ENCODE measurements at places on chromosomes 4 and X. TPM values are rescaled to one million over a fixed set of nuclear protein-coding genes. Genes with fewer than 3 reads are reported as not detected.

DNA sequence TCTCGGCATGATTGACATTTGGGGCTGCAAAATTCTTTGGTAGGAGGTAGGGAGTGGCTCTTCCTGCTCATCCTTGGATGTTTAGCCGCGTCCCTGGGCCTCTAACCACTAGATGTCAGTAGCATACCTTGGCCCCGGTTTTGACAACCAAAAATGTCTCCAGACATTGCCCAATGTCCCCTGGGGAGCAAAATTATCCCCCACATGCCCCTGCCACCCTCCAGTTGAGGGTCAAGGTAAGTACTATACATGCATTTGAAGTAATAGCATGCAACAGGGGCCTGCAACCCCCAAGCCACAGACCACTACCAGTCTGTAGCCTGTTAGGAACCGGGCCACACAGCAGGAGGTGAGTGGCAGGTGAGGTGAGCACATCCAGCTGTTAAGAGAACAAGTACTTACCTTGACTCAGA lies 17.6 kb upstream of the KIAA1210 start:
- no peak for DNase-seq

Gene HSFX4
- total RNA-seq: not detected

Gene AWAT2
- not detected for total RNA-seq

Gene ITIH6
- total RNA-seq: not detected

DNA sequence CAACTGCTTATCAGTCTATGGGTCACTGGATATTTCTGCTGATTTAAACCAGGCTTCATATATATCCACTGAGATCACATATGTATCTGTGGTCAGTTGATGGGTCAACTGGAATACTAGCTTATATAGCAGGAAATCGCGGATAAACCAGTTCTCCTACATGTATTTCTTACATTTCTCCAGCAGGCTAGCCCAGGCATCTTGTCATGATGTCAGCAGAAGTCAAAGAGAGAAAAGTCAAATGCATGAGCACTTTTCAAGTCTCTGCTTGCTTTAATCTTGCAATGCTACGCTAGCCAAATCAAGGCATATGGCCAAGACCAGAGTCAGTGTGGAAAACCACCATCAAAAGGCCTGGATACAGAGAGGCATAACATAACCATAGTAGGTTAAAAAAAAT lies 1008.8 kb upstream of the DIAPH2 start:
- DNase-seq: no peak

DNA sequence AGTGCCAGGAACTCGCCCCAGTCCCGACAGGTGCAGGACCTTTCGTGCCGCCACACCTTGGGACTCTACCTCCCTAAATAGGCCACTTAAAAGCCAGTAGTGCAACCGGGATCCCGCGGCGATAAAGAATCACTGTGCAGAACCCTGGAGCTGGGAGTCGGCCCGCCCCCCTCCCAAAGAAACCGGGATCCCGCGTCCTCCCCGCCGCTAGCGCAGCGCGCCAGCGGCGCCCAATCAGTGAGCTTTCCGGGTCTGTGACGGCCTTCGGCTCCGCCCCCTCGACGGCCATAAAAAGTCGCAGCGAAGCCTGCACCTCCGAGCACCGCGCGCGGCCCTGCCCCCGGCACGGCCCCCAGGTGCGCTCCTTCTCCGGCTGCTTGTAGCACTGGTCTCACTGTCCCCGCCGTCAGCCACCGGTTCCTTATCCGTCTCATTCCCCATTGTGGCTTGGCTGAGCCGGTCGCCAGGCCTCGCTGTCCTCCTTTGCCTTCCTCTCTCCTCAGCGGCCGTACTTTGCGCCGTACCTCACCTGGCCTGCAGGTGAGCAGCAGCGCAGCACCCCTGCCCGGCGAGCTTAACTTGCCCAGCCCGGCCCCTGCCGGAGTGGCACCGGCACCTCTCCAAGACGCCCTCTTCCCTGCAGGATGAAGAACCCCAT lies at the start of gene LRAT:
Gene LRAT (plus strand): TSS at position 318 of the 658 bp plus-strand sequence. CDS start 327 bp downstream, at position 645.
- no peak for DNase-seq

Gene GAGE12D
- not detected for total RNA-seq

Gene PROM1
- 0.02 TPM for total RNA-seq

Gene CHIC1
- 16.6 TPM for total RNA-seq

DNA sequence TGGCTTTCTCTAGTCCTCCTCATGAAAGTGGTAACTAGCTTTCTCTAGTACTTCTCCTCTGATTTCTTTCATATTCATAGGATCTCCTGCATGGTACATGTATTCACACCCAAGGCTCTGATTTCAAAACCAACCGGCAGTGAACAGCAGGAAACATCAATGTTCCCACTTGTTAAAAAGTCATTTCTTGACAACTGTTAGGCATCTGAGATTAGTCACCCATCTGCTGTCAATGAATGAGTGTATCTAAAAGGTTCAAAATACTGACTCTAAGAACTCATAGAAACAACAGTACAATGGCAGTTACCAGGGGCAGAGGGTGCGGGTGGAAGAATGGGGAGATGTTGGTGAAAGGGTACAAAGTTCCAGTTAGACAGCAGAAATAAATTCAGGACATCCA lies 31.5 kb upstream of the PUDP start:
- no peak for DNase-seq

GRCh38 chrX:10393899-10394298 lies 226.5 kb downstream of the MID1 start:
- DNase-seq: peak; percentile 34

DNA sequence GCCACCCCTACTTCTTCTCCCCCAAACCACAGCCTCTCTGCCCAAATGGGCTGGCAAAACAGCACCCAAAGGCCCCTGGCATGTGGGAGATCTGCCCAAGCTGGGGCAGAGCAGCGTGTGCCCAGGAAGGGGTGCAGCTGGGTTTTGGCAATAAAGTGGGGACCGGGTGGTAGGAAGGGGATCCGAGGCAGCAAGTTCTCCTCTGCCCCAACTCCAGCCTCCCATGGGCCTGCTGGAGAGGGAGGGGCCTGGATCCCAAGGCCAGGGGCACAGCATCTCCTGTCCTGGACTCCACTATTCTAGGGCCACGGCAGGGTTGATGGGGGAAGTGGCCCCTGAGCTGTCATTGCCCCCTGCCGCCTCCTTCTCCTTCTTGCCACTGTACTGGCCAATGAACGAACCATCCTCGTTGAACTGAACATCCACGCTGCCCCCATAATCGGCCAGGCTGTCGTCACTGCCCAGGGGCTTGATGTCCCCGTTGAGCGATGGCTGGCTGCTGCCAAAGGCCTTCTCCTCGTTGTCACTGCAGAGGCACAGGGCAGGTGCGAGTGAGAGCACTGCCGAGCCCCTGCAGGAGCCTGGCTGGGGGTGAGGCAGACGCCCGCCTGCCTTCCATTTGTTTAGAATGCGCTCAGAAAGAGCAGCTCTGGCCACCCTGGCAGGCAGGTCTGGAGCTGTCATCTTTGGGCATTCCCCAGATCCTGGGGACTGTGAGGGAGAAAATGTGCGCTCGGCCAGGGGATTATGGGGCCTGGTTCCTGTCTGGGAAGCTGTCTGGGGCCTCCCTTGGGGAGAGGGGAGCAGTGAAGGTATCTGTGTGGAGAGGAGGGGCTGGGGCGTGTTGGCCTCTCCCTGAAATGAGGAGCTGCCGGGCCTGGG lies 23.4 kb downstream of the L1CAM start:
- DNase-seq: no peak

DNA sequence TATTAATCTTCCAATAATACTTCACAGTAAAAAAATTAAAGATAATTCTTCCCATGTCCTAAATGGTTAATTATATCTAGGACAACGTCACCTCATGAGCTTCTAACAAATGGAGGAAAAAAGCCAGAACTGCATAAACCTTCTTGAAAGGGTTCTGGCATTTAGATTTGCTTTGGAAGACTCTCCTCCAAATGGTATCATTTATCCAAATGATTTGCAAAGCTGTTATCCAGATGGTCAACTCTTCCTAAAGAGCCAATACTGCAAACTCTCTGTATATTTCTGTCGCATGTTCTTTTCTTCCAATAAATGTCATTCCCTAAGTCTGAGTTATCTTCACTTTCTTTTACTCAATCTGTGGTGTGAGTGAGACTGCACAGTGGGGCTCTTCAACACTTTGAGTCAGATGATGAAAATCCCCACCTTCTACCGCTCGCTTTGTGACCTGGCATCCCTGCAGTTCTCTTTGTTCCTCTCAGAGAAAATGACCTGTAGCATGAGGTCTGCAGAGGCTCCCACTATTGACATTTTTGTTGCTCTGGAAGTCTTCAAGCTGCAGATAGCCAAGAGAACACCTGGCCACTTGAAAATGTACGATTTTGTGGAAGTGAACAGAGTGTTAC lies 52.9 kb downstream of the TMEM150C start:
- no peak for DNase-seq

Gene PHOX2B
- total RNA-seq: not detected

DNA sequence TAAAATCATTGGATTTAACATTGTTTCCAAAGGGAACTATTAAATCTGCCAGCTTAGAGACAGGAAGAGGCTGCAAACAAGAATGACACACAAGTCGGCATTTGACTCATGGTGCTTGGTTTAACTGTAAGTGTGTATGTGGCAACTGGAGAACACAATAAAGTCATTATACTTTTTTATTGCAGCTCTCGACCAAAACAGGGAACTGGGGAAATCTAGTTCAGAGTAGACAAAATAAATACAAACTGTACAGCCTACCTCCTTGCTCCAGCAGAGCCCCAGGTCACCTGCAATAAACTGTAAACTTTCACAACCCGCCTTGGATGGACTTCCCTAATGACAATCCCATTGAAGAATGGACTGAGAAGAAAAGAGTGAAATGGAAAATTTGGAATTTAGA lies 24.0 kb downstream of the NPY5R start:
- peak; percentile 15 for DNase-seq

Gene TRIM75
- total RNA-seq: not detected

Gene TGIF2LX
- total RNA-seq: 0.98 TPM

Gene RRH
- not detected for total RNA-seq

Measured in A172 (cell line).